NCI-H2081 (cell line): ENCODE measurements at places on chromosomes 6 and 20.

DNA sequence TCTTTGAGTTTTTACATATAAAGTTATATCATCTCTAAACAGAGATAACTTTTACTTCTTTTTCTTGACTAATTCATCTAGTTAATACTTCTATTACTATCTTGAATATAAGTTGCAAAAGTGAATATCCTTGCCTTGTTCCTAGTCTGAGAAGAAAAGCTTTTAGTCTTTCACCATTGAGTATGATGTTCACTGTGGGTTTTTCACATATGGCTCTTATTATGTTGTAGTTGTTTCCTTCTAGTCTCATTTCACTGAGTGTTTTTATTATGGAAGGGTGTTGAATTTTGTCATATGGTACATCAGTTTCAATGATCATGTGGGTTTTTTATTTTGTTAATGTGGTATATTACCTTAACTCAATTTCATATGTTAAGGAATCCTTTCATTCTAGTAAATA lies 488.3 kb downstream of the COL12A1 start:
- DNase-seq = no peak

- no peak for DNase-seq
Measured at GRCh38 chr6:42378536-42378935, 73.2 kb downstream of the TRERF1 start.

GRCh38 chr6:129488313-129488712 lies 221.7 kb downstream of the ARHGAP18 start:
- peak; percentile 24 for DNase-seq

DNA sequence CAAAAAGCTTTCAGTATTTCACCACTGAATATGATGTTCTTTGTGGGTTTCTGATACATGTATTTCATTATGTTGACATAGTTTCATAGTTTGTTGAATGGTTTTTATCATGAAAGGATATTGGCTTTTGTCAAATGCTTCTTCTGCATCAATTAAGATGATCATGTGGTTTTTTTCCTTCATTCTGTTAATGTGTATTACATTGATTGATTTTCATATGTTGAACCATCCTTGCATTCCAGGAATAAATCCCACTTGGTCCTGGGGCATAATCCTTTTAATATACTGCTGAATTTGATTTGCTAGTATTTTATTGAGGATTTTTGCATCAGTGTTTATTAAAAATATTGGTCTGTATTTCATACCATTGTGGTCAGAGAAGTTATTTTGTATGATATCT lies 70.9 kb upstream of the BHLHE23 start:
- no peak for DNase-seq

DNA sequence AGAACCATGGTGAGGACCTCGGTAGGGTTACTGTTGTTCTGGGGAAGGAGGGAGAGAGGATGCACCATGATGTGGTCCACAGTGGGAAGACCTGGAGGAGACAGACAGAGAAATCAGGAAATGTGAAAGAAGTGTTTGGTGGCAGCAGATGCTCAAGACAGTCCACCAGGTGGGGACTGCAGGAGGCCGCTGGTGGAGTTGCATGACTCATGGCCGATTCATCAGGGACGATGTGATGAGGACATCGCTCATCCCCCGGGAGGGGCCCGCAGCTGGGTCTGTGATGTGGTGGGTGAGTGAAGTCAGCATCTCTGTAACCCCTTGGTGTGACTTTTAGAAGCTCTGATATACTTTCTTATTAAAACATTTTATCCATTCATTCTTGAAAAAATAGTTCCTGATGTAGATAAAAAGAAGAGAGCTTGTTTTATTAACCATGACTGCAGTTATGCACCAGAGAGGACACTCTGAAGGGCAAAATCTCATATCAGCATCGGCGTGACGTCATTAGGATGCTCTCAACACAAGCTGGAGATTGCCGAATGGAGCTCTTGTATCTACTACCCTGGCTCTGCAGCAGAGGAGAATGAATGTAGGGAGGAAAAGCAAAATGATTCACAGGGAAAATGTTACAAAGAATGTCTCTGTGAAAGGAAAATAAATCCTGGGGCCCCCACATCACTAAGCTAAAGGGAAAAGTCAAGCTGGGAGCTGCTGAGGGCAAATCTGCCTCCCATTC lies 71.2 kb downstream of the RAMACL start:
- DNase-seq = no peak

GRCh38 chr6:107217248-107217647 lies 101.9 kb upstream of the BEND3 start:
- DNase-seq = no peak

- no peak for DNase-seq
Measured at GRCh38 chr20:825710-826421, 7.6 kb upstream of the FAM110A start.

- no peak for DNase-seq
Measured at GRCh38 chr6:165571721-165572132, 91.3 kb downstream of the PDE10A start.

DNA sequence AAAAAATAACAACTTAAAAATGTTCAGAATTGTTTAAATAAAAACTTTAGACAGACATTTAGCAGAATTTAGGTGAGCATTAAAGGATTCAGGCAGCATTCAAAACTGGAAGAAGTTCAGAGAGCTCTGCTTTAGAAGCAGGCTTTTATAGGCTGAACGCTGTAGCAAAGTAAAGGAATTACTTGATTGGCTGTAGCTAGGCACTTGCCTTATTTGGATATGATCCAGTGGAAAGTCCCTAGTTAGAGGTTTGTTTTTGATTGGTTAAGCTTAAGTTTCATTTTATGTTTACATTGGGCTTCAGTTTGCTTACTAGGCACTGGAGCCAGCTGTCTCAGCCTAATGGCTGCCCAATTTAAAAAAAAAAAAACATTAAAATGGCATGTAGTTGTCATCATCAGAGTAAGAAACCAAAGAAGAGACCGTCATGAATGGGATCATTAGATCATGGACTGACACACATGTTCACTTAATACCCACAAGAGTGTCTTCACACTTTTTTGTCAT lies 65.1 kb downstream of the CBFA2T2 start:
- DNase-seq = peak; percentile 77

- no peak for DNase-seq
Measured at GRCh38 chr6:108937170-108937569, 88.9 kb downstream of the ARMC2 start.

GRCh38 chr6:328136-328670 lies 35.9 kb downstream of the DUSP22 start:
- no peak for DNase-seq

- DNase-seq = no peak
Measured at GRCh38 chr6:43997345-43997677, 129.9 kb downstream of the MRPL14 start.

GRCh38 chr6:20001286-20001685 lies 164.1 kb downstream of the ID4 start:
- DNase-seq = no peak

- no peak for DNase-seq
Measured at GRCh38 chr20:46104262-46104661, 13.9 kb upstream of the CD40 start.
